ENCODE measurements at places on chromosomes 1 and 21.

DNA sequence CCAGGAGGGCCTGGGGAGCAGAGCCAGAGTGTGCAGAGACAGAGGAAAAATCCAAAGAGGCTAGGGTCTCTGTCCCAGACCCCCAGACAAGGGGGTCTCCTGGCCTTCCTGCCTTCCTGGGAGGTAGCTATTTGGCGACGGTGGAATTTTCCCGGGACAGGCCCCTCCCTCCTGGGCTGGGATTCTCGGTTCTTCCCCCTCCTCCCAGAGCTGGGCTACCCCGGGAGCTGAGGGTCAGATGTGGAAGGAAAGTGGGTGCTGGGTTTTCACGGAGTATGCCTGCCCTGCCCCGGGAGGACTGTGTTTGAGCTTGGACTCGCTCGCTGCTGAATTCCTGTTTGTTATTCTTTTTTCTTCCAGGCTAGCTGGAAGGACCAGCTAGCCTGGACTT lies 759 bp downstream of the AMPD2 start:
- no peak for DNase-seq
- no peaks in the 10 kb centered on the region for H3K27me3 ChIP-seq
- no peaks in the 10 kb centered on the region for H3K36me3 ChIP-seq
- peak overlapping the region; percentile 79 for H3K27ac ChIP-seq

GRCh38 chr1:75673399-75673798 lies 51.1 kb upstream of the ACADM start:
- H3K36me3 ChIP-seq = no peaks in the 10 kb centered on the region
- no peaks in the 10 kb centered on the region for H3K27me3 ChIP-seq
- no peaks in the 10 kb centered on the region for H3K4me1 ChIP-seq
- no peak overlapping the region for H3K27ac ChIP-seq

- H3K27ac ChIP-seq = no peak overlapping the region
- no peak for DNase-seq
- no peaks in the 10 kb centered on the region for H3K4me1 ChIP-seq
- H3K27me3 ChIP-seq = no peaks in the 10 kb centered on the region
- no peaks in the 10 kb centered on the region for H3K36me3 ChIP-seq
Observed at GRCh38 chr1:71796006-71796405, 486.3 kb downstream of the NEGR1 start.

GRCh38 chr1:229258757-229259060 lies 12.2 kb upstream of the RAB4A start:
- H3K4me3 ChIP-seq = no peak overlapping the region
- DNase-seq = no peak
- no peaks in the 10 kb centered on the region for H3K27me3 ChIP-seq
- no peaks in the 10 kb centered on the region for H3K4me1 ChIP-seq

- DNase-seq = no peak
- H3K4me3 ChIP-seq = no peak overlapping the region
- no peak overlapping the region for H3K27ac ChIP-seq
- H3K4me1 ChIP-seq = no peaks in the 10 kb centered on the region
- H3K27me3 ChIP-seq = no peaks in the 10 kb centered on the region
Observed at GRCh38 chr21:14491269-14491681, 54.8 kb downstream of the SAMSN1 start.

DNA sequence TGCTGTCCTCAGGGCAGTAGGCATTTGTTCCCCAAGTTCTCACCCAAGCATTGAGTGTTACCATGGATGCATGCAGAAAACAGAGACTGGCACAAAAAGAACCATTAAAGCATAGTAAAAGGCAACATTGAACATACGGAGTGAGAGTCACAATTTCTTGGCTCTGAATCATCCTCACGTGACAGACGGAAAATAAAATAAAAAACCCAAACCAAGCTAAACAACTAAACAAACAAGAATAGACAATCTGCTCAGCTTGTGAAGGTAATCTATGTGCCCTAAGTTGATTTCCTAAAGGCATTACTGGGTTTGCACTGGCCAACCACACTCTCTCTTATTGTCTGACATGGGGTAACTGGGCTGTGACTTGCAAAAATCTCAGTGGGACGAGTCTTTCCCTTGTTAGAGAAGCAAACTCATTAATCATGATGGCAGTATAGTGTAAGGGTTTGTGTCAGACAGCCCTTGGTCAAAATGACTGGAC lies 306.0 kb downstream of the ASTN1 start:
- no peaks in the 10 kb centered on the region for H3K4me1 ChIP-seq
- no peak for DNase-seq
- no peak overlapping the region for H3K27ac ChIP-seq

DNA sequence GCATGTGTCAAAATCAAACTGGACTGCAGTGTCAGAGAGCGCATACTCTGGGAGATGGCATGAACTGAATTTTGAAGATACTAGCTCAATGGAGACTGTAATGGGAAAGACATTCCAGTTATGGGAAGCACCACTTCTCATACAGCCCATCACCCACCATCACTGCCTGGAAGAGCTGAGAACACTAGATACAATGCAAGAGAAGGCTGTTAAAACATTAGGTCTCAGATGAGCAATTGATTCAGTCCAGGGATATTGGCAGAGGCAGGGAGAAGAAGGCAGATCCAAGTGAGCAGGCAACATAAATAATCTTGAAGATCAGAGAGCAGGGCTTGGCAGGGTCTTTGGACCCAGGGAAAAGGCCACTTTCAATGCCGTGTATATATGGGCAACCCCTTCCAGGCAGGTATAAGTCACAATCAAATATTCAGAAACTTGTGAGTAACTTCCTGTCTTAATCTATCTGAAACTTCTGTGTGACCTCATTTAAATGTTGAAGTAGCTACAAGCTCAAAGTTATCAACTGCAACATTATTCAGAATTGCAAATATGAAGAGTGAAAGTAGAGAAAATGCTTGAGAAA lies 290.3 kb upstream of the SGIP1 start:
- no peak overlapping the region for H3K4me3 ChIP-seq
- no peaks in the 10 kb centered on the region for H3K27me3 ChIP-seq
- no peak for DNase-seq
- H3K36me3 ChIP-seq = no peaks in the 10 kb centered on the region

DNA sequence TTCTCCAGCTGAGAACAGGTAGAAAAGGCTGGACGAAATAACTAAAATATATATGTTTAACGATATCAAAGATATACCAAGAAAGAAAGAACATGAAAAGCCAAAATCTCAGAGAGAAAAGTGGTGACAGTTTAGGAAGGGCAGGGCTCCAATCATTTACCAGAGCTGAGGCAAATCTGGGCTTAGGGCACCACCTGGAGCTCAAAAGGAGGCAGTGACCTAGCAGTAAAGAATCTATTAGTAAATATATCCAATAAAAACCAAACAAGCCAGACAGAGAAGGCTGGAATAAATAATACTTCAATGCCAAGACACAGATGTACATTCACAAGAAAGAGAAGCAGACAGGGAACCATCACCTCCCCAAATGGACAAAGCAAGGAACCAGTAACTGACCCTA lies 43.5 kb downstream of the CHIA start:
- H3K4me3 ChIP-seq = no peak overlapping the region
- no peaks in the 10 kb centered on the region for H3K27me3 ChIP-seq
- H3K36me3 ChIP-seq = no peaks in the 10 kb centered on the region
- no peak for DNase-seq
- H3K4me1 ChIP-seq = no peaks in the 10 kb centered on the region

GRCh38 chr1:189607477-189608096 lies 870.1 kb downstream of the BRINP3 start:
- H3K27ac ChIP-seq = no peak overlapping the region
- no peak overlapping the region for H3K4me3 ChIP-seq
- no peaks in the 10 kb centered on the region for H3K27me3 ChIP-seq
- H3K4me1 ChIP-seq = no peaks in the 10 kb centered on the region
- no peak for DNase-seq

DNA sequence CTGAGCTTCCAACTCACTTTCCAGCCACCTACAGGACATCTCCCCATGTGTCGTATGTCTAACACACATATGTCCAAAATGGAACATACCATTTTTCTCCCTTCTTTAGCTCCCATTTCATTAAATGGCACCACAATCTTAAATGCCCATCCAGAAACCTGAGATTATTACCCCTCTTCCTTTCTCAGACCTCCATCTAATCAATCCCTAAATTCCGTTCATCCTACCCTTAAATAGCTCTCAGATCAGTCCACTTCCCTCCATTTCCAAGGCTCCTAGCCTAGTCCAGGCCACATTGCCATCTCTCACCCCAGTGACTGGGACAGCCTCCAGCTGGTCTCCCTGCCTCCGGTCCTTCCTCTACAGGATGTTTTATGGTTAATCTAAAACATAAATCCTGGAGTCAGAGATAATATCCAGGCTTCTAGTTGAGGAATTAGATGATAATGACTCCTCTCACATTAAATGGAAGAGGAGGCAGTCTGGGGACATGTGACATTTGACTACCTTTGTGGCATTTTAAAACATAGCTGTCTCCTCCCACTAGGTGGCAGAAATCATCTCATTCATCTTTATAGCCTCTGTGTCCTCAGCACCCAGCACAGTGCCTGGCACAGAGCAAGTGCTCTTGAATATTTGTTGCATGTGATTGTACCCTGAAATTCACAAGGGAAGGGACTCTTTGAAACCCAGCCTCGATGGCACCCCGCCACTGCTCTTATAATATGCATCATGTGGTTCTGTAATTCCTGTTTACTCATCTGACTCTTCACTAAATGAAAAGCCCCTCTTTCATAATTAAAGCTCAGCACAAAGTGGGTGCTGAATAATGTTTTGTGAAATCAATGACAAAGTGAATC lies 102.3 kb downstream of the TMEM53 start:
- H3K36me3 ChIP-seq = no peaks in the 10 kb centered on the region
- no peaks in the 10 kb centered on the region for H3K4me1 ChIP-seq
- no peak for DNase-seq
- no peak overlapping the region for H3K27ac ChIP-seq

- no peaks in the 10 kb centered on the region for H3K27me3 ChIP-seq
- no peak overlapping the region for H3K27ac ChIP-seq
- DNase-seq = no peak
- no peak overlapping the region for H3K4me3 ChIP-seq
- H3K4me1 ChIP-seq = peaks cover 5% of the 10 kb centered on the region
- no peaks in the 10 kb centered on the region for H3K36me3 ChIP-seq
Observed at GRCh38 chr1:3904006-3904842, 4.2 kb upstream of the C1orf174 start.

DNA sequence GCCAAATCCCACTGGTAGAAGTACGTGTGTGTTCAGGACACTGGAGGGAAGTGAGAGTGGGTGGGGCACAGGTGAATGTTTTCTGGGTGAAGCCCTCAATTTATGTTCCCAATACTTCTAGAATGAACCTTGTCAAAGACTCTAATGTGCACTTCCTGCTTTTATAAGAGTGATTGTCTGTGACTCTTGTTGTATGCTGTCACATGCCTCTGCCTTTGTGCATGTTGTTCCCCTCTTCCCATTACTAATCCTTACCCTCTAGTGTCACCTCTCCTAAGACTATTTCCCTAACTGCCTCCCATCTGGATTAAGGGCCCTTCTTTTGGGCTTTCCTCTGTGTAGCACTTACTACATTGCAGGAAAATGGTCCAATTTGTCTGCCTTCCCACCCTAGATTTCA lies 2.5 kb upstream of the LINGO4 start:
- H3K27me3 ChIP-seq = no peaks in the 10 kb centered on the region
- H3K36me3 ChIP-seq = no peaks in the 10 kb centered on the region
- H3K4me1 ChIP-seq = no peaks in the 10 kb centered on the region
- H3K27ac ChIP-seq = no peak overlapping the region

DNA sequence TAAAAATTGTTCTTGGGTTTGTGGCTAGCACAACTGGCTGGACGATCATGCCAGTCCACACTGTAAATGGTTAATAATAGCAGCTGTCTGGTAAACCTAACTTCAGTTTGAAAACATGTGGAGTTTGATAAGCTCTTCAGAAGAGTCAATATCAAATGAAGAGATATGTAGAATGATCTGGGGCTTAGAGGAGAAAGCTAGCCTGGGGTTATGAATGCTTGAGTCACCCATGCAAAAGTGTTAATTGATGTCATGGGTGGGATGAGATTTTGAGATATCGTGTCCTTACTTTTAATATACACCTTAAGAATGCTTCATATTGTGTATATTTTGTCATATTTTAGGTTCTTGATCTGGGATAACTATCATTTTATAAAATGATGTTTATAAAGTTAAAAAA lies 554.7 kb upstream of the ZRANB2 start:
- no peaks in the 10 kb centered on the region for H3K36me3 ChIP-seq
- H3K27me3 ChIP-seq = no peaks in the 10 kb centered on the region
- no peak for DNase-seq
- H3K27ac ChIP-seq = no peak overlapping the region
- H3K4me1 ChIP-seq = no peaks in the 10 kb centered on the region

DNA sequence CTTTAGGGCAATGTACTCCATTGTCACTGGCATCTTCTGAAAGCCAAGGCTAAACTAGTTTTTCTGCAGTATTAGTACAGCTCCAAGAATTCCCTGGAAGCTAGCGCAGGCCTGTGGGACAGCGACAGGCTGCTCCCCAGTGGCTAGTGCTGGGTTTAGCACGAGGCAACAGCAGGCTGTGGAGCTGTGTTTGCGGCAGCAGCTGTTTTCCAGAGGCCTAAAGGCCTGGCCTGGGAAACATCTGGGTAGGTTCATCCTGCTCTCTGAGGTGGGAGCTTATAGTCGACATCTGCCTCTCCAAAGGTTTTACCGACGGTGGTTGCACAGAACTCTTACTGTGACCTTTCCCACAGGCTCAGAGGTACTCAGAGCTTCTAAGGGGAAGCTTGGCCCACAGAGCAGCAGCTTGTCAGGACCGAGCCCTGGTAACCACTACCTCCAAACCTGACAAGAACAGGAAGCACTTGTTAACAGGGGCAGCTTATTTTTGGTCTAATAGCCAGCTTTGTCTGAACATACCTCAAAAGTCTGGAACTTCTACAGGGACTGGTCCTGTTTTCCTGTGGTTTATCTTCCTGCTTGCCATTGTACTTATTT lies 17.2 kb downstream of the CC2D1B start:
- no peak for DNase-seq
- no peaks in the 10 kb centered on the region for H3K27me3 ChIP-seq
- peaks cover 13% of the 10 kb centered on the region for H3K36me3 ChIP-seq
- H3K27ac ChIP-seq = no peak overlapping the region
- H3K4me1 ChIP-seq = no peaks in the 10 kb centered on the region

GRCh38 chr1:38365242-38365641 lies 318.6 kb upstream of the POU3F1 start:
- no peaks in the 10 kb centered on the region for H3K27me3 ChIP-seq
- no peak overlapping the region for H3K27ac ChIP-seq
- H3K4me1 ChIP-seq = no peaks in the 10 kb centered on the region
- no peak overlapping the region for H3K4me3 ChIP-seq
- DNase-seq = no peak
- no peaks in the 10 kb centered on the region for H3K36me3 ChIP-seq

- H3K36me3 ChIP-seq = no peaks in the 10 kb centered on the region
- DNase-seq = no peak
- H3K4me3 ChIP-seq = no peak overlapping the region
- H3K27me3 ChIP-seq = no peaks in the 10 kb centered on the region
Observed at GRCh38 chr1:64956733-64957441, 9.5 kb downstream of the JAK1 start.

- peaks cover 22% of the 10 kb centered on the region for H3K4me1 ChIP-seq
- no peak for DNase-seq
- H3K36me3 ChIP-seq = no peaks in the 10 kb centered on the region
- no peaks in the 10 kb centered on the region for H3K27me3 ChIP-seq
- H3K27ac ChIP-seq = no peak overlapping the region
- no peak overlapping the region for H3K4me3 ChIP-seq
Observed at GRCh38 chr1:41712695-41713094, 206.0 kb downstream of the HIVEP3 start.

Measured in thoracic aorta (tissue), 2 donors.